ENCODE measurements at places on chromosomes 2 and 18. TPM values are rescaled to one million over a fixed set of nuclear protein-coding genes. Genes with fewer than 3 reads are reported as not detected.

- no peak for DNase-seq
Measured at GRCh38 chr18:46335534-46336101, 231.4 kb downstream of the HAUS1 start.

NHEJ1 gene
- total RNA-seq = 21.7 TPM

CHST9 gene
- total RNA-seq = not detected

DNA sequence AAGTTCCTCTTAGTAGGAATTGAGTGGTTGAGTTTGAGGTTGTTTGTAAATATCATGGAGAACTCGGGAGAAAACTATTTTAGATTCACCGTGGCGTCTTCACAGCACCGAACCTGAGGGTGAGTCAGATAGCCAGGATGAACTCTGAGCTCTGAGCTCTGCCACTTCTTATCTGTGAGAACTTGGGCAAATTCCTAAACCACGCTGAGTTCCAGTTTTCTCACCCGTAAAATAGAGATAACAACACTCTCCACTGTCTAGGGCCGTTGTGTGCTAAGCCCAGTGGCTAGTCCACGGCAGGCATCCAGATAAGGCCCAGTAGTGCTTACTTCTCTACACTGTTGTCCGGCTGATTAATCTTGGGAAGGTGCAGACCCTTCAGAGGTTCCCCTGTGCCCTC lies 7.0 kb downstream of the KIF5C start:
- DNase-seq = no peak

ZSWIM2 gene
- not detected for total RNA-seq

TXNDC2 gene
- total RNA-seq = 0.36 TPM

GRCh38 chr2:19989342-19989666 lies 601 bp downstream of the WDR35 start:
- DNase-seq = peak; percentile 62

- no peak for DNase-seq
Measured at GRCh38 chr18:28831908-28832307, 655.0 kb upstream of the CDH2 start.

IL1RN gene
- total RNA-seq = not detected

- no peak for DNase-seq
Measured at GRCh38 chr2:106267997-106268396, 73.9 kb upstream of the UXS1 start.

- no peak for DNase-seq
Measured at GRCh38 chr18:697800-698199, 14.6 kb downstream of the ENOSF1 start.

TMEM182 gene
- total RNA-seq = 1.4 TPM

PROKR1 gene
- not detected for total RNA-seq

GRCh38 chr2:141611981-141612380 lies 518.8 kb downstream of the LRP1B start:
- DNase-seq = no peak

CD8B gene
- total RNA-seq = not detected

DNA sequence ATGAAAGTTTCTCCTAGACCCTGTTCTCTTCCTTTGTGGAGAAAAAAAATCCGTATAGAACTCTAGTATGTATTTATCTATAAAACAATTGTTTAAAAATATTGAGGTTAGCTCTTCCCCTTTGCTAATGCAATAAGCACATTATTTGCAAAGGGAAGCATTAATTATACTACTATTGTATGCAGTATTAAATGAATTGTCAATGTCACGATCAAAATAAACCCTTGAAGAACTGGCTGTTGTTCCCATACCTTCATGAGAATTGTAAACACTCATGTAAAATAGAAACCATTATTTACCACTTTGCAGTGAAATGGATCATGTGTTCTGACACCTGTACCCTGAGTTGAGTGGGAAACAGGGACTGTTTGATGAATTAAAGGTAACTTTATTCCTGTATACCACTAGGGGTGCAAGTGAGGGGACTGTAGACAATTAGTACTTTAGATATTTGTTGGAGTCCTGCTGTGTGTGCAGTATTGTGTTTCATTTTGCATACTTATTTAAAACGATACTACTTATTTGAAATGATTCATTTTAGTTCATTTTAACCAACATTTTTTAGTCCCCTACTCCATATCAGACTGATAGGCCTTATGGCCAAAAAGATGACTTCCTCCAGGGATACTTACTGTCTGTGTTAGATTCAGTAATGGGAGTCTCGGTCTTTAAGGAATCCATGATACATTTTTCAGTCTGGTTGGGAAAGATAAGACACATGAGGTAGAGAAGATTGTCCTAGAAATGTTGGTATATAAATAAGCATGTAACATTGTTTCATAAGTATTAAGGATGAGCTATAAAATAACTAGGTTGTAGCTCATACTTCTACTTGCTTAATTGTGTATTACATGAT lies 7.9 kb downstream of the PKP4 start:
- DNase-seq = no peak

GRCh38 chr18:35818353-35818667 lies 154.2 kb upstream of the RMP24 start:
- DNase-seq = no peak

MC5R gene
- 0.36 TPM for total RNA-seq

EFEMP1 gene
- total RNA-seq = 1,564 TPM

DNA sequence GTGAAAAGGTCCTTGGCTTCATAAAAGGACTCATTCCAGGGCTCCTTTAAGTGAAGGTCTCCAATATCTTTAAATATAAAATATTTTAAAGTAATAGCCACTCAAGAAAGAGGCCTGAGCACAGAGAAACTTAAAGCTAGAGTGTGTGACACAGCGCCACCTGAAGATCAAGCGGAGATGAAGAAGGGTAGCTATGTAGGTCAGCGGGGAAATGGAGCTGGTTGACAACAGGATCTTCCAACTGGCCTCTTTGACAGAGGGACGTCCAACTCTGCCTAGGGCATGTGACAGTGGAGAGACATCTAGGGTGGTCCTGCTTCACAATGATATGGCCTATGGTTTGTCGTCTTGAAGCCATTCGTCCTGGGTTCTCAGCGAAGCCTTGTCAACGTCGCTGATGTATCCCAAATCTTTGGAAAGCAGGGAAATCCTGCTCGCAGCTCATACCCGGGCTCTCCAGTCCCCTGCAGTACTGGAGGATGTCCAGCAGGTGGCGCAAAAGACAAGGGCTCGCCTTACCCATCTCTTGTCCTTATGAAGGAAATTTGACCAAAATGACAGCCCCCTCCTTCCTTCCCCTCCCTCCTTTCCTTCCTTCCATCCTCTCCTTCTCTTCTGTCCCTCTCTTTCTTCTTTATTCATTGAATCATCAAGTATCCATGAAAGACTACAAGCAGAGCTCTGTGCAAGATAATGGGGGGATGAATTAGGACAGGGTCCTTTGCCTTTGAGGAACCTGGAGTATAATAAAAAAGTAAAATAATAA lies 59.6 kb downstream of the LONRF2 start:
- peak; percentile 93 for DNase-seq

GRCh38 chr2:15704086-15704787 lies 112.6 kb downstream of the DDX1 start:
- DNase-seq = no peak

ZNF512 gene
- 21.4 TPM for total RNA-seq

DNA sequence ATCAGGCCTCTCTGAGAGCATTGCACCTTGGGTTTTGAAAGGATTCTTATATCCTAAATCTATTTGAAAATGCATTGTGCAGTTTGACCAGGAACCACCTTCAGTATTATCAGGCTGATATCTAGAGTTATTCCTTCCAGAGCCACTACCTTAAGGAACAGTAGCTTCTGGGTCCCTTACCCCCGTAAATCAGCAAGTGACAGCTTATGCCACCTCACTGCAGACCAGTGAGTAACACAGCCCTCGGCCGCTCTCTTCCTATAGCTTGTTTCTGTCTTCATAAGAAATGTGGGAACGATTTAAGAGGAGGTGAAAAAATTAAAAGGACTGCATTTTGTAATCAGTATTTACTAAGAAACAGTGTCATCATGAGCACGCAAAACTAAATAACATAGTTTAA lies 584.2 kb downstream of the GALR1 start:
- DNase-seq = no peak

- peak; percentile 69 for DNase-seq
Measured at GRCh38 chr2:197124639-197125390, 185.8 kb downstream of the ANKRD44 start.

BOD1L2 gene
- not detected for total RNA-seq

DNA sequence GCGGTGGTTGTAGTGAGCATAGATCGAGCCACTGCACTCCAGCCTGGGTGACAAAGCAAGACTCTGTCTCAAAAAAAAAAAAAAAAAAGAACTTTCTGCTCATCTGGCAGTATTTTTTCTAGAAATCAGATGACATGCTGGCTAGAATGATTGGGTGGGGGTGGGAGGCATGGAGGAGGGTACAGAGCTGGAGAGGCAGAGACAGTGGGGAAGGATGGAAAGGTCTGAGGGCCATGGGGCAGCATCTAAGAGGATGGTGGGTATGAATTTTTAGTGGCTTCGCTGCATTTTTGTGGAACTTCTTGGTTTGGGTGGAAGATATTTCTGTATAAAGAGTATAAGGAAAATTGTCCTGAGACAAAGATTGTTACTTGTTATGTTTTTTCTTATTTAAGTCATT lies 23.3 kb downstream of the ARMC9 start:
- no peak for DNase-seq

DNA sequence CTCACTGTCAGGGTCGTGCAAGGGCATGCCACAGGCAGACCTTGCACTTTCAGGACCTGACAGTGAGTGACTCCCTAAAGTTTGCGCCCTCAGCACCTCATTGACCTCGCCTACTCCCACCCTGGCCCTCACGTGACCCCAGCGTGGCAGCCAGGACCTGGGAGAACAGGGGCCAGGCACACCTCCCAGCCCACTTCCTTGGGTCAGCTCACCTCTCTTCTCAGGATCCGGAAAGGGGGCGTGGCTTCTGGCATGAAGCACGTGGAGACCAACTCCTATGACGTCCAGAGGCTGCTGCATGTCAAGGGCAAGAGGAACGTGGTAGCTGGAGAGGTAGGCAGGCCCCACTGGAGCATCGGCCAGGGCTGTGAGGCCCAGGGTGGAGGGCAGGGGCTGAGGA lies 8.8 kb downstream of the VIL1 start:
- DNase-seq = peak; percentile 36

DNA sequence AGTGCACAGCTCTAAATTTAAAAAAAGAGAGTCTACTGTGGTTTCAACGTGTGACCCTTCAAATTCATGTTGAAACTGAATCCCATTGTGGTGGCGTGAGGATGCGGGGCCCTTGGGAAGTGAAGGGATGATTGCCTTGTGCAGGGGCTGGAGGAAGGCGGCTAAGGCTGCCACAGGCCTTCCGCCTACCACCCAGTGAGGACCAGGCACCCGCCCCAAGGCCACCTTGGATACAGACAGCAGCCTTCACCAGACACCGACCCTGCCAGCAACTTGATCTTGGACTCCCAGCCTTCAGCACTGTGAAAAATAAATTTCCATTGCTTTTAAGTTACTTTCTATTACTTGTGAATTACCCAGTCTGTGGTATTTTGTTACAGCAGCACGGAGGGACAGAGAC lies 103.4 kb upstream of the TMEM18 start:
- no peak for DNase-seq

DNA sequence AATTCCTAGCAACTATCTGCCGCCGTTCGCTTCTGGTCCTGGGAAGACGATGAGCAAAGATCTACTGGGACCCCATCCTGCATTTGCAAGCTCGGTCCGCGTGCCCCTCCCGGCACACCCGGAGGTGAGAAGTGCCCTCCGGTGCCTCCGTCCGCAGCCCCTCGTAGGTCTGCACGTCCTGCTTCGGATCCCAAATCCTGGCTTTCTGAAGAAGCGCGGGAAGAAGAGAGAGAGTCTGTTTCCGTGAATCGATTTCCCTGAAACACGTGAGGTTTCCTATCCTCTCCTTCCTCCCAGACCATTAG lies 5.0 kb upstream of the OSR1 start:
- DNase-seq = peak; percentile 69

HAT1 gene
- 35.4 TPM for total RNA-seq

CHRNG gene
- not detected for total RNA-seq

COLEC11 gene
- under 0.01 TPM for total RNA-seq

DNA sequence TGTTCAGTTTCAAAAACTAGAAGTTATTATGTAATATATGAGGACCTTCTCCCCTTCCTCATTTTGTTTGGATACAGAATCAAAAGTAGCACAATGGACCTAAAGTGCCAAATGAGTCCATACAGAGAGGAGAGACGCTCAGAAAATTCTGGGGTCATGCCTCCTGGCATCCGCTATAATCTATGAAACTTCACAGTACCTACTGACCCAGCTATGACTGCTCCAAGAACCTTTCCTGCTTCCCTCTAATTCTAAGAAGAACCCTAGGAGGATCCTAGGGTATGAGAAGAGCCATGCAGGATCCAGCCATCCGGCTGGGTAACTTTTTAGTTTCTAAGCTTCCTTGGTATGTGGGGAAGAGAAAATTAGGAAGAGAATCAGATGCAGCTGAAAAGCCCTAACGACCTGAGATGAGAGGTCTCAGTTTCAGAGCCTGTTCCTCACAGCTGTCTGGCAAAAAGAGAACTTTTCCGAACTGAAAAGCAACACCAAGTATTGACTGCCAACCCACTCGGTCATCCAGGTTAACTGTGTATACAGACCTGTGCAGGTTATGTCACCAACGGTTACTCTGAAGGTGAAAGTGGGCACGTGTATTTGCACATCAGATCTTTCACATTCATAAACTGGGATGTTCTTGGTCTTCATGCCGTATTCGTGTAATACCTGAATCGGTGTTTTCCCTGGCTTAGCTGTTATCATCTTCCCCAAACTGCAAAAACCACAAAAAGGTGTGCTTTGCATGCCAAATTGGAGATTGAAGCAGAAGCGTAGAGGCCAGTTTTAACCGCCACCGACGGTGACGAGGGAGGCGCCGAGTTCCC lies 1.1 kb downstream of the PRKRA start:
- peak; percentile 58 for DNase-seq

DNA sequence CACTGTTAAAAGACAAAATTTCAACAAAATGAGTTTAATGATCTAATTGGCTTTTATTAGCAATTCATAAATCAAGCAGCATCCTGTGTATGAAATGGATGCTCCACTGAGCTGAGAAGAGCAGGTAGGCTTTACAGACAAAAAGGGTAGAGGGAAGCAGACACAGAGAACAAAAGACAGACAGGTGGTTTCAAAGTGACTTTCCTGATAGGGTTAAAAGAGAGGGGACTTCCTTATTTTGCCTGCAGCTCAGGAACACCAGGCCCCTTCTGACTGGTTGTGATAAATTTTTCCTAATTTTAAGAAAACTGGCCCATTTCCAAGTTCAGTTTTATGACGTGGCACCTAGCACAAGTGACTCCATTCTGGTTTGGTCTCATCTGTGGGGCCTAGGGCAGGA lies 11.9 kb downstream of the TEX51 start:
- DNase-seq = no peak

- no peak for DNase-seq
Measured at GRCh38 chr2:229176136-229176535, 95.0 kb downstream of the PID1 start.

GRCh38 chr2:118823633-118824032 lies 23.8 kb downstream of the EN1 start:
- DNase-seq = no peak

GRCh38 chr2:200613692-200614091 lies 27.9 kb downstream of the AOX1 start:
- no peak for DNase-seq

All from osteoblast (primary cell).